CD4-positive, alpha-beta T cell treated with Interleukin-21 for 1 hour (primary cell): ENCODE measurements at places on chromosomes 13 and 19.

GRCh38 chr19:19257137-19257536 is 16.0 kb downstream of the TM6SF2 start:
- DNase-seq: no peak

DNA sequence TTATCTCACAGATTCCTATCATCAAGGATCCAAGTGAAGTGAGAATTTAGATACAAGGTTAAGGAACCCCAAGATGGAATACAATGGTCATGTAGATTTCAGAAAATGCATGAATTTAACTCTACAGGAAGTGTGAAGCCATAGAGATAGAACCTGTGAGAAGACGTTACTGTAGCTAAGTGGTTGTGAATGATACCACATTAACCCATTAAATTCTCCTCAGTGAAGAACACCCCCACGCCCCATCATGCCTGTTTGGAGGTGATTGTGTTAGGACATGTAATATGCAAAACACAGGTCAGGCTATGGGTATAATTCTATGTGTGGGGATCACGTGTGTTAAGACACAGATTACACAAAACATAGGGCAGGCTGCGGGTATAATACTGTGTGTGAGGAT is 1166.7 kb downstream of the EFNB2 start:
- DNase-seq: no peak

- DNase-seq: no peak
Observed at GRCh38 chr19:14497228-14497921, 1.4 kb upstream of the GIPC1 start.

GRCh38 chr13:73081256-73081915 is 22.6 kb downstream of the KLF5 start:
- DNase-seq: no peak

DNA sequence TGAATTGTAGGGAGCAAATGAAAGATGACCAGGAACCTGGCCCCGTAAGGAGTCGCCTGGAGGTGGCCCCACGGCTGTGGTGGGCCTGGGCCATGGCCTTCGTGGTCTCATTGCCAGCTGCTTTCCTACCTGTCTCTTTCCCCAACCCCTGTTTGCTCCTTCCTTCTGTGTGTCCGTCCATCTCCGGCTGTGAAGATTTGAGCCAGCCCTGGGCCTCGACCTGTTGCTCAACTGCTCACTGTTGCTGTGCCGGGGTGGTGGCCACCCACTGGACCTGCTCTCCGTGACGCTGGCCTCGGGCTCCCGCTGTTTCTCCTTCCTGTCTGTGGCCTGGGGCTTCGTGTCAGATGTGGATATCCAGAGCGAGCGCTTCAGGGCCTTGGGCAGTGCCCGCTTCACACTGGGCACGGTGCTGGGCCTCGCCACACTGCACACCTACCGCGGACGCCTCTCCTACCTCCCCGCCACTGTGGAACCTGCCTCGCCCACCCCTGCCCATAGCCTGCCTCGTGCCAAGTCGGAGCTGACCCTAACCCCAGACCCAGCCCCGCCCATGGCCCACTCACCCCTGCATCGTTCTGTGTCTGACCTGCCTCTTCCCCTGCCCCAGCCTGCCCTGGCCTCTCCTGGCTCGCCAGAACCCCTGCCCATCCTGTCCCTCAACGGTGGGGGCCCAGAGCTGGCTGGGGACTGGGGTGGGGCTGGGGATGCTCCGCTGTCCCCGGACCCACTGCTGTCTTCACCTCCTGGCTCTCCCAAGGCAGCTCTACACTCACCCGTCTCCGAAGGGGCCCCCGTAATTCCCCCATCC is 8.5 kb downstream of the DBP start:
- no peak for DNase-seq

- DNase-seq: no peak
Observed at GRCh38 chr13:100396776-100397175, 191.8 kb downstream of the GGACT start.
